ENCODE measurements at places on chromosomes 12 and 14.

- no peak for DNase-seq
Measured at GRCh38 chr12:10717410-10717809, 5.7 kb downstream of the YBX3 start.

DNA sequence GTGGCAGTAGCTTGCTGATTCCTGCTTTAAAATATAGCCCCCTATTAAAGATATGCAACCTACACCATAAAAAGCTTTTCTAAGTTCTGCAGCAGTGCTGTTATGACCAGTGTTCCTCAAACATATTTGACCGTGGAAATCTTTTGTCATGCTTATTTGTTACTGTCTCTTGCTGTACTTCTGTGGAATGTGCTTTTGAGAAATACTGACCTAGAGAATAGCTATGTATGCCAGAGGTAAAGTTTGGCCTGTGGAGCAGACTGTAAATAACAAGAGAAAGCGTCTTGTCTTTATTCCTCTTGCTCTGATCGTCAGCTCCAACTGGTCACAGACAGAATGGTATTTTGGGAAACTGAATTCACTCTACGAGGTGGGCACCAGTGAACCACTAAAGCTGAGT is 239.0 kb downstream of the FBXL14 start:
- DNase-seq = no peak

GRCh38 chr14:106210650-106211049 is 684.3 kb downstream of the TMEM121 start:
- no peak for DNase-seq

GRCh38 chr14:104085889-104086201 is 345 bp downstream of the ASPG start:
- peak; percentile 7 for DNase-seq

DNA sequence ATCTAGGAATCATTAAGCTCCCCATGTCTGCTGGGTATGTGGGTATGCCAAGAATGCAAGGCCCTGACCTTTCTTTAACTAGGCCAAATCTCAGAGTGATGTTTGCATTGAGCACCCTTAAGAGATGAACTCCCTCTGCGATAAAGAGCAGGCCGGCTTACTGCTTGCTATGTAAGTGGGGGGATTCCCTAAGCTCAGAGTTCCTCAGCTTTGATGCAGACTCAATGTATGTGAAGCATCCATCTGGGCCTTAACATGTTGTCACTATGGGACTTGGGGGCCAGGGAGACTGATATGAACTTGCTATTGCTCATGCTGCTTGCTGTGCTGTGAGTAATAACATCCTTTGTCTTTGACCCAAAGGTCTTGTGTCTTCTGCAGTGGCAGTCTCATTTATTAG is 149.7 kb downstream of the C12orf75 start:
- no peak for DNase-seq

GRCh38 chr12:56699020-56699661 is 11.1 kb upstream of the PTGES3 start:
- no peak for DNase-seq

- DNase-seq = no peak
Measured at GRCh38 chr12:14960548-14961465, 594 bp downstream of the ARHGDIB start.

DNA sequence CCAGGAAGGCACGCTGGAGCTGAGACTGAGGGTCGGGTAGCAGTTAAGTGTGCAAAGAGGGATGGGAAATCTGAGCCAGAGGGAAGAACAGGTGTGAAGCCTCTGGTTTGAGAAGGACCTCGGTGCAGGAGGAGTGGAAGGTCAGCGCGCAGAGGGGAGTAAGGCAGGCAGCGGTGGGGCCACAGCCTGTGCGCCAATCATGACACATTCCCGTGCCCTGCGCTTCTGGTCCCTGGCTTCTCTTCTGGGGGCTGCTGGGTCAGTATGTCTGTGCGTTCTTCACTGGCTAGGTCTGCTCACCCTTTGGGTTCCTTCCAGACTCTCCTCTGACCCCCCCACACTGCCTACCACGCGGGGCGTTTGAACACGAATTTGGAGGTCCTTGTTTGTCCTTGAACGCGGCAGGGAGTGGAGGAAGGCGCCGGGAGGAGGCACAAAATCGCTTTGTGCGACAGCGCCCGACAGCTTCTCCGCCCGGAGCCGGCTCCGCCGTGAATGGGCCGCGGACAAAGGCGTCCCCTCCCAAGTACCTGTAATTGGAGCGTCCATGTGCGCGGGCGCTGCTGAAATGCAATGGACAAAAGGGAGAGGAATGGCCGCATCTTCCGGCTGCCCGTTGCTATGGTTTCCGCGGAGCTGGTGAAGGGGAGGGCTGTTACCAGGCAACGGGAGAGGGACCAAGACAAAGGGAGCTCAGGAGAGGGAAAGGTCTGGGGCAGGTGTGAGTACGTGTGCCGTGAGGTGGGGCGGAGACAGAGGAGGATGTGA is 207.2 kb upstream of the SRRM4 start:
- DNase-seq = no peak

- peak; percentile 66 for DNase-seq
Measured at GRCh38 chr12:52052468-52053186, 1.4 kb downstream of the NR4A1 start.

DNA sequence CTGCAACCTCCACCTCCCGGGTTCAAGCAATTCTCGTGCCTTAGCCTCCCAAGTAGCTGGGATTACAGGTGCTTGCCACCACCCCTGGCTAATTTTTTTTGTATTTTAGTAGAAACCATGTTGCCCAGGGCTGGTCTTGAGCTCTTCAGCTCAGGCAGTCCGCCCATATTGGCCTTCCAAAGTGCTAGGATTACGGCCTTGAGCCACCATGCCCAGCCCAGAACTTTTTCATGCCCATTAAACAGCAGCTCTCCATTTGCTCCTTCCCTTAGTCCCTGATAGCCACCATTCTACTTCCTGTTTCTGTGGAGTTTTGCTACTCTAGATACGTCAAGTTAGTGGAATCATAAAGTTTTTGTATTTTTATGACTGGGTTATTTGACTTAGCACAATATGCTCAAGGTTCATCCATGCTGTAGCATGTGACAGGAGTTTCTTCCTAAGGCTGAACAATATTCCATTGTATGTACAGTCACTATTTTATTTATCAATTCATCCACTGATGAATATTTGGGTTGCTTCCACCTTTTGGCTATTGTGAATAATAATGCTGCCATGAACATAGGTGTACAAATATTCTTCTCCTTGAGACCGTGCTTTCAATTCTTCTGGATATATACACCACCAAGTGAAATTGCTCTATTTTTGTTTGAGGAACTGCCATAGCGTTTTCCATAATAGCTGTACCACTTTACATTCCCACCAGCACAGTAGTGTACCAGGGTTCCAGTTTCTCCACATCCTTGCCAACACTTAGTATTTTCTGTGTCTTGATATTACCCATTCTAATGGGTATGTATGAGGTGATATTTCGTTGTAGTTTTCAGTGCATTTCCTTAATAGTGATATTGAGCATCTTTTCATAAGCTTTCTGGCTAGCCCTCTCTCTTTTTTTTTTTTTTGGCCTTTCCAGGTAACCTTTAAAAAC is 15.0 kb downstream of the ATF1 start:
- DNase-seq = no peak

DNA sequence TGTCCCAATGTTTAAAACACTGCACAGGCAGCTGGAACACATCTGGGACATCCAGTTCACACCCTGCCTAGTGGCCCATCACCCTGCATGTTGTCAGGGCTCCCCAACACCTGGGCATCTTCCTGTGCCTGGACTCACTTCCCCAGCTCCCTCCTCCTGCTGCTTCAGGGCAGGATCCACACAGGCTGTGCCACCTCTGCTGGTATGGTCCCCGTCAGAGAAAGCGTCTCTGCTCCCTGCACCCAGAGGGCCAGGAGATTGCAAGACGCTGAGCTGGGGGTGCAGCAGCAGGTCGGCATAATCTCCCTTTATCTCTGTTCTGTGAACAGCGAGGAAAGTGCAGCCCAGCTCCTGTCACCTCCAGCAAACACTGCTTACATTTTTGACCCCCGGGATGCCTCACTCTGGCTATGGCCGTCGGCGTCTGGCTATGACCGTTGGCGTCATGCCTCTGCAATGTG is 124.3 kb downstream of the ADGRD1 start:
- no peak for DNase-seq

DNA sequence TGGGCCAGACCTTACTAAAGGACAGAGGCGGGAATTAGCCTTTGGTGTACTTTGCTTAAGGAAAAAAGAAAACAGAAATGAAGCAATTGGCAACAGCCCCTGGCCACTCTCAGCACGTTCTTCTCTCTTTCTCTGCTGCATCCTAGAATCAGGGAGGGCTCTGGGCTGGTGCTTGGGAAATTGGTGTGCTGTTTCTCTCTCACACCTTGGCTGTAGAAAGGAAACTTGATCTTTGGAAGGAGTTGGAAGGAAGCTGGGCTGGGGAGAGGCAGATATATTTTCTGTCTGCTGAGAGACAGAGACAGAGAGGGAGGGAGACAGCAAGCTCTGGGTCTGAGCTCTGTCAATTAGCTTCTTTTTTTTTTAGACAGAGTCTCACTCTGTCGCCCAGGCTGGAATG is 27.4 kb downstream of the NOS1 start:
- no peak for DNase-seq

DNA sequence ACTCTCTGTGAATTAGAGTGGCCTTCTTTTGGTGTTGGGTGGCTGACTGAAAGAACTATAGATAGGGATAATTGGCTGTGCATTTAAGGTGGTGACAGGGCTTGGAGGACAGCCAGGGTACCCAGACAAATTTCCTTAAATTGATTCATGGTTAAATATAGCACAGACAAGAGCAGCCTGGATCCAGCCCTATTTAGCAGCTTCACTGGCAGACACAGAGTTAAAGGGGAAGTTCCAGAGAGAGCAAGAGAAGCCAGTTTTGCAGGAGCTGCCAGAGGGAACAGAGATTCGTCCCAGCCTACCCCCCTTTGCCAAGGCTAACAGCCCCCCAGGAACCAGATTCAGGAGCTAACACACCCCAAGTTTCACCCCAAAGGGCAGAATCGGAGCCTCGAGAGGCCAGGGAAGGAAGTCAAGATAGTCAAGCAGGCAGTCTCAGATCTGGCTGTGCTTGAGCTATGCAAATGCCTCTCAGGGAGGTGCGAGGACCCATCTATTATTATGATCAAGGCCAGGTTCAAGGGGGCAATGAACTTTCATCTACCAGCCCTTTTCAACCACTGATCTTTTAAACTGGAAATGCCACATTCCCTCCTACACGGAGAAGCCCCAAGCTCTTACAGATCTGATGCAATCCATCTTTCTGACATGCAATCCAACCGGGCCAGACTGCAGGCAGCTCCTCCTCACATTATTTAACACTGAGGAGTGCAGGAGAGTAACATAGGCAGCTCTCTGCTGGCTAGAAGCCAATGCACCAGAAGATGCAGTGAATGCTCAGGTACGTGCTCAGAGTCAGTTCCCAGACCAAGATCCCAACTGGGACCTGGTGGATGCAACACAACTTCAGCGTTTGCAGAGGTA is 58.2 kb downstream of the DHRS2 start:
- DNase-seq = peak; percentile 53

GRCh38 chr12:75982169-75982564 is 49.4 kb downstream of the PHLDA1 start:
- no peak for DNase-seq

Data from pancreas (tissue), 10 donors.